ENCODE measurements at places on chromosomes 5 and 9. TPM values are rescaled to one million over a fixed set of nuclear protein-coding genes. Genes with fewer than 3 reads are reported as not detected.

Gene SEMA4D
- total RNA-seq, result 0.68 TPM

Gene KCNMB1
- total RNA-seq, result not detected

Gene PAIP2
- total RNA-seq, result 92.6 TPM

Gene MARVELD2
- total RNA-seq, result 42.0 TPM

Gene MED22
- 22.8 TPM for total RNA-seq
